ENCODE measurements at places on chromosomes 6 and 20. TPM values are rescaled to one million over a fixed set of nuclear protein-coding genes. Genes with fewer than 3 reads are reported as not detected.

Gene KIF13A
- 14.5 TPM for total RNA-seq

Gene GDAP1L1
- total RNA-seq = 98.6 TPM

Gene PBOV1
- total RNA-seq = not detected

Gene SNRPB
- 35.4 TPM for total RNA-seq

Gene NKX2-2
- total RNA-seq = 0.98 TPM

Gene AKAP7
- 114 TPM for total RNA-seq

Data from temporal lobe (tissue), 4 donors.